Effector CD4-positive, alpha-beta T cell (primary cell): ENCODE measurements at places on chromosomes 4 and X.
A peak's percentile ranks its signal among the peaks of the same experiment; 100 is the strongest.

- DNase-seq = no peak
These were observed 125.1 kb downstream of the FGF16 start for GRCh38 chrX:77572322-77572721.

GRCh38 chr4:115972967-115973366 is 859.5 kb upstream of the NDST4 start:
- no peak for DNase-seq

DNA sequence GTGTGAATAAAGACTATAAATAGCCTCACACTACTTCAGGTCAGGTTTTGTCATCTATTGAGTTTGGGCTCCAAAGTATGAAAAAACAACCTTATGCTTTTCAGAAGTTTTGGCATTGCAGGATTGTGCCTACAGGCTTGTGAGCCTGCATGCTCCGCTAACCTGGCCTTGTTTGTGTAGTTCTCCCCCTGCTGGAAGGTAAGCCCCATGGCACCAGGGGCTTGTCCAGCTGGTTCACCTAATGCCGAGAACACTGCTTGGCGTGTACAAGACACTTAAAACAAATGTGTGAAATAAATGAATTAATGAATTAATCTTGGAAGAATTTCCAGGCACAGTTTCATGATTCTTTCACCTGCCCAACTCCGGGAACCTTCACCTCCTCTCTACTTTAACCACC is 1.8 kb upstream of the HSD17B10 start:
- DNase-seq = peak; percentile 64

DNA sequence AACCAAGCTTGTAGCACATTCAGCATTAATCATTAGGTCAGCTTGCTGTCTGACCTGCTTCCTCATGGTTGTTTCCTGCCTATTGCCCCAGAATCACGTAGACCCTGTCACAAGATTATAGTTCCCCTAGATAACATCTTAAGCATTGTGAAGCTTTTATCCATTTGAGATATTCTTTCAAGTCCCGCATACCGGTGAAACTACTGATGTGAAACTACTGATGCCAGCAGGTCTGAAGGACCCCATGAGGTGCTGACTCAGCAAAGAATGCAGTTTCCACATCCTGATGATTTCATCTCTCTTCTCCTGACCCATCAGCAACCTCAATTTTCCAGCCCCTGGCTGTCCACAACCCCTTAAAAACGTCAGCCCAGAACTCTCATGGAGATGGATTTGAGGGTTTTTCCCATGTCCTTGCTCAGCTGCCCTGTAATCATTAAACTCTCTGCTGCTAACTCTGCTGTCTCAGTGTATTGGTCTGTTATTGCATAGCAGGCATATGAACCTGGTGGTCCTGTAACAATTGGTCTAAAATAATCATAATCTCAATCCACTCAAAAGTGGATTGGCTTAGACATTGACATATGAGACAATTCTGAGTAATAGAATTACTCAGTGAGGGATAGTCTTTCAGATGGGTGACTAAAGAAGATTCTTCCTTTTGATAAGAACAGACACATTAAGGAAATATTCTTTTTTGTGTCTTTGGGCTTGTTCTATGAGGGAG is 26.3 kb upstream of the UBA6 start:
- DNase-seq = no peak

GRCh38 chr4:186227221-186227620 is at the start of gene KLKB1:
Gene KLKB1 (plus strand): TSS chr4:186227507. CDS start chr4:186228196, 689 bp downstream.
- no peak for DNase-seq

DNA sequence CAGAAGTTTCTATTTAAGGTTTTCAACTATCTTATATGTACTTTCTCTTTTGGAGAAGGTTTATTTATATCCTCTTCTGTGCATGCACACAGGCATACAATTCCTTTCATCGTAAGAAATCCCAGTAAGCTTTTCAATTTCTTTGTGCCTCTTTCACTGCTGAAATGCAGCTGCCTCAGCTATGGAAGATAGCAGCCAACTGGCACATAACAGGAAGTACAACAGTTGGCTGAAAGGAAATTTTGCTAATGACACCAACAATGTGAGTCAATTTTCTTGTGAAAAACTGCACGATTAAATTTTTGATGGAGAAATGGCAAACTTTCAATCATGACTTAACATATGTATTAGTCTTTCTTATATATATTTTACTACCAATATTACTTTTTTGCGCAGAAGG is 74.5 kb upstream of the PAQR3 start:
- no peak for DNase-seq

- DNase-seq = no peak
These were observed 30.5 kb downstream of the GPR50 start for GRCh38 chrX:151206871-151207270.

DNA sequence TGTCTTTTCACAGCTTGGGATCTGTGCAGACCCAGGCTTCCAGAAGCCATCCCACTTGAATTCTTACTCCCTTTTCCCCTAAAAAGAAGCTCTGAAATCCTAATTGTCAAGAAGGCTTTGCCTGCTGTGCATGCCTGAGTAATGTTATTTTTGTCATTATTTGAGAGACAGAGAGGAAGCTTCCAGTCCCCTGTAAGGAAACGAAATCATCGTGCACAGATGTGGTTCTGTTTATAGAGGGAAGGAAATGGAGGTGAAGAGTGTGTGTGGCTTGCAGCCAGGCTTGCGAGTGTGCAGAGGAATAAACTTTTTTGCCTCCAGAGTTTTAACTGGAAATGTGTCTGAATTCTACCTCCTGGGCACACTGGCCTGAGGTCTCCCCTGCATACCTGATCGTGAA is 70.2 kb downstream of the TBL1X start:
- no peak for DNase-seq

GRCh38 chr4:150178161-150178560 is 99.9 kb downstream of the DCLK2 start:
- DNase-seq = no peak

DNA sequence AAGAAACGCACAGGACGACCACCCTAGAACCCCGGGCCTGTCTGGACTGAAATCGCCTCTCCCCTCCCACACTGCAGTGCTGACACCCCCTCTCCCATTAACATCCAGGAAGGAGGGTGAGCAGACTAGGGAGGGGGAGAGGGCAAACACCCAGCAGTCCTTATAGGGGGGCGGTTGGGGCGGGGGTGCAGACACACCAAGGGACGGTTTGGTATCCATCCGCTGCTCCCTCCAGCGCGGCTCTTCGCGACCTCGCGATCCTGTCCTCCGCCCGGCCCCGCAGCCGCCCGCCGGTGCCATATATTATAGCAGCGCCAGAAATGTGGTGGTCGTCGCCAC is 411 bp upstream of the GPRASP1 start:
- no peak for DNase-seq

DNA sequence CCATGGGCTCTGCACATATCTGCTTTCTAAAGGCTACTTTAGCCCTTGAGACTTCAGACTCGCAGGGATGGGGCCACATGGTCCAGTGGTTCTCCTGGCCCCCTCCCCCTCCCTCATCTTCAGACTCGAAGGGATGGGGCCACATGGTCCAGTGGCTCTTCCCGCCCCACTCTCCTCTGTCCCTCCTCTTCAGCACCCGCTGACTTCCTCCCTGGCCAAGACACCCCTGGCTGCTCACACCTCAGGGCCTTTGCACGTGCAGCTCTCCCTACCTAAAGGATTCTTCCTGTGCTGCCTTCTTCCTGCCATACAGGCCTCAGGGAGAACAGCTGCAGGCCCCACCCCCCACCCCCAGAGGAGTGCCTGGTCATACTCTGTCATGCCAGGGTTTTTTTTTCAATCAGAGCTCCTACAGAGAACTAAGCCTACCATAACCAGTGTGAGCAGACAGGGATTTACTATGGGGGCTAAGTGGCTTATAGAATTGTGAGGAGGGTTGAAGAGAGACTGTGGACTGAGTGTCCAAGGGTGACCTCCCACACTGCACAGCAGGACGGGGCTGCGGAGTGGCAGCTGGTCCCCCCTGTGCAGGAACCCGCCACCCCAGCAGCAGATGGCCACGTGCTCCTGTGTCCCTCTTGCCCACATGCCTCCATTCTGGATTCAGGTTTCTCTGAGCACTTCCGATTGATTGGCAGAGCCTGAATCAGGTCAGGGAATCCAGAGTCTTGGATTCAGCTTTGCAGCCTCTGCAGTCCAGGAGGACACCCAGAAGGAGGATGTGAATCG is 6.1 kb upstream of the SPON2 start:
- no peak for DNase-seq

DNA sequence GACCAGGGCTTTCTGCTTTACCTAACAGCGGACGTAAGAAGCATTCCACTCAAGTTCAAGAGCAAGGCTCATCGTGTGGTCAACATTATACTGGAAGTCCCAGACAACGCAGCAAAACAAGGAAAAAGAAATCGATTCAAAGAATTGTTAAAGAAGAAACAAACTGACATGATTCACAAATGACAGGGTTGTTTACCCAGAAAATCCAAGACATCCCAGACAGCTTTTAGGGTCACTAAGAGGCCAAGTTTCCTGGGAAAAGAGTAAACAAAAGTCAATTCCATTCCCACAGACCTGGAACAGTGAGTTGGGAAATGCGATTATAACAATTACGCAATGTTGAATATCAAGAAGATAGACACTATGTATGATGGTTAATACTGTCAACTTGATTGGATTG is 21.5 kb upstream of the HTRA3 start:
- DNase-seq = no peak

GRCh38 chr4:2745981-2746806 is 9.9 kb downstream of the TNIP2 start:
- DNase-seq = peak; percentile 79

- DNase-seq = no peak
These were observed 60.4 kb upstream of the ATXN3L start for GRCh38 chrX:13380211-13380610.

GRCh38 chr4:175447016-175447415 is 365.0 kb downstream of the GPM6A start:
- DNase-seq = no peak

DNA sequence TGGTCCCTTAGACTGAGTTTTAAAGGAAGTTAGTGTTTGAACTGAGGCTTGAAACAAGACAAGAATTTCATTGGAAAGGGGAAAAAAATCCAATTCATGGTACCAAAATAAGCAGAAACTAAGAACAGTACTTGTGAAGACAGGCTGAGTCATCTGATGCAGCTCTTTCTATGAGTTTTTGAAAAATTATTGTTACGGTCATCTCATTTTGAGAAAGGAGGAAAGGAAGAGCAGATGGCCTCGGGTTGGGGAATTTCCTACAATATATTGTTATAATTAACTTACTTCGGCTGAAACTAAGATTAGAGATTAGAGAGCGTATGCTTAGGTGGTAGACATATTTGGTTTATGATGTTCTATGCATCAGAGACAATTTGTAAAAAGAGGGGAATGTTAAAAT is 2164.8 kb upstream of the AGA start:
- DNase-seq = no peak

DNA sequence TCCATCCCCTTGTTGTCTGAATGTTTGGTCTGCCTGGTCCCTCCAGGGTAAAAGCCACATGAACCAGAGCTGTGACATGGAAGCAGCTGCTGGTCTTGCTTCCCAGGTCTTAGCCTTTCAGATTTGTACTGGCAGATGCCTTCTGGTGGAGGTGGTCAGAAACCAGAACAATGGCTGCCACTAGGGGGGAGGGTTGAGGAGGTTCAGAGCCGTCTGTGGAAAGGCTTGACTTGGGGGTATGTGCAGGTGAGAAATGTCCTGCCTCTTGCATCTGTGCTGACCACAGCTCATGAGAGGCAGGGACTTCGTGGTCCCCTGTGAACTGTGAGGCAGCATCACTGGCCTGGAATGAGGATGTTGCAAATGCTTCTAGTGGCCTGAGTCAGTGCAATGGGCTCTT is 144.2 kb upstream of the WDR1 start:
- DNase-seq = no peak

GRCh38 chr4:90001023-90001422 is 106.4 kb downstream of the MMRN1 start:
- DNase-seq = no peak

- DNase-seq = no peak
These were observed 139.9 kb downstream of the NDST3 start for GRCh38 chr4:118173956-118174725.

DNA sequence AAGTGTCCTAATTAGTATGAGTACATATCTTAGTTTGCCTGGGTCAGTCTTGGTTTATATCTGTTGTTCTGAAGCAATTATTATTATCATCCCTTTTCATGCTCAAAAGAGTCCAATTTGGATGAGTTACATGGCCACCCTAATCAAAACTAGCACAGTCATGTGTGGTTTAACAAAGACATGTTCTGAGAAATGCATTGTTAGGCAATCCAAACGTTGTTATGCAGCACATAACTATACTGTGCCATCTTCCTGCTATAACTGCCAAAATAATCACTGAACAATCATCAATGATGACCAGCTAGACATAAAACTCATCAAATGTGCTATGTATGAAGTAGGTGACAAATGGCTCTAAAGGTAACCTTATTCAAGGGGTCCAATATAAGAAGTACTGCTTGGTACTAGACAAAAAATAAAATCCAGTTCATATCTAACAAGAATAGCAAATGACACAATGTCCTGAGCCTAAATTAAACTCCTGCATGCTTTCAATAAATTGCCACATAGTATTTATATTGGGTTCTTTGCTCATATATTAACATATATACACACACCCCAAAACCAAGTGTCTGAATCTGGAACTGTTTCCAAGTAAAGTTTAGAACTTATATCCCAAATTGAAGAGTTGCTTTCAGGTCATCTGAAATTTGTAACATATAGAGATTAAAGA is 41.9 kb downstream of the CNOT6L start:
- no peak for DNase-seq

GRCh38 chr4:7775396-7775795 is 164.3 kb downstream of the AFAP1 start:
- no peak for DNase-seq

- DNase-seq = no peak
These were observed 64.0 kb downstream of the SMAD1 start for GRCh38 chr4:145545538-145546174.

DNA sequence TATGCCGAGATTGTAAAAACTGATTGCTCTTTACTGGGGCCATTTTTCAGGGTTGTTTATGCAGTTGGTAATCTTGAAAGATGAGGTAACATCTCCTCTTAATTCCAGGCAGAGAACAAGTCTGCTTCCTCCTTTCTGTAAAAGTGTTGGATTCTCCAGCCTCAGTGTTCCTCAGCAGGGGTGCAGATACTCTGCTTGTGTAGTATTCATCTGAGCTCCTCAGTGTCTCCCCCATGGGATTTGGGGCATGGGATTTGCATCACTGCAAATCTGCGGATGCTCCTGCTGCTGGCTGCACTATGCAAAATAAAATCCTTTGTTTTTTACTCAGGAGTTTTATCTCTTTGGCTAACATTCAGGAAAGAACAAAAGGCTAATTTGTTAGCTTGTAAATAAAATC is 104.9 kb upstream of the ATP8A1 start:
- DNase-seq = no peak

- no peak for DNase-seq
These were observed 263.0 kb upstream of the ZFP42 start for GRCh38 chr4:187732524-187732923.

- DNase-seq = no peak
These were observed 113.9 kb downstream of the AGTR2 start for GRCh38 chrX:116284400-116284799.

GRCh38 chrX:115112411-115112810 is 76.8 kb upstream of the RBMXL3 start:
- DNase-seq = no peak
